ENCODE measurements at places on chromosomes 5 and 9.
A peak's percentile ranks its signal among the peaks of the same experiment; 100 is the strongest.

DNA sequence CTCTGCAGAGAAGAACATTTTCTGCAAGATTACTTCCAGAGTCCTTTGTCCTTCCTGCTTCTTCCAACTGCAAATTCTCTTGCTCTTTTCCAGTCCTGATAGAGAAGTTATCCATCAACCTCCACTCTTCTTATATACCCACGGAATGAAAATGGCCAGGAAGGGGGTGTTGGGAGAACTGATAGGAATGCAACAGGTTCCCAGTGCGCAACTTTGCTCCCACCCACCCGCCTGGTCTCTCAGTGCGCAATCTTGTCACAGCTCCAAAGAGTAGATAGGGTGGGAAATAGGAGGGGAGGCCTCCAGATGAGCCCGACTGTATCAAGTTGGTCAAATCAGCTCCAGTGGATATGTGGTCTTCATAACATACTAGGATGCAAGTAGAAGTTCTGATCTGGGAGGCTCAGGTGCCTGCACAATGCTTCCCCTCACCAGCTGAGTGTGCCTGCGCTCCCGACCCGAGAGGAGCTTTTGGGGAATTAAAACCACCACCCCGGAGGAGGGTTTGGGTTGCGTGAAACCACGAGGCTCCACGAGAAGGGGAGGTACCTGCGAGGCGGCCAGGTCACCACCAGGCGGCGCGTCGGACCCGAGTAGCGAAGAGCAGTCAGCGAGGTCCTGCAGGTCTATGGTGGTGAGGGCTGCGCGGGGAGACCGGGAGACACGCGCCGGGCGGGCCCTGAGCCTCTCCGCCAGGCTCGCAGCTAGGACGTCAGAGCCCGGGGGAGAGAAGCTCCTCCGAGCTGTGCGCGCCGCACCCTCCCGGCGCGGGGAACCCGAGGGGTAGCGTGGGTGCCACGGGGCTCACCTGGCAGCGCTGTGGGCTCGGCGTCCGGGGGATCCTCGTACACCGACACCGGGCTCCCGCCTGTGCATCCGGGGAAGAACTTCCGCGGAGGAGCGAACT lies 835 bp downstream of the MCIDAS start:
- peak; percentile 83 for DNase-seq

GRCh38 chr9:120914953-120915352 lies 11.6 kb downstream of the TRAF1 start:
- no peak for DNase-seq

DNA sequence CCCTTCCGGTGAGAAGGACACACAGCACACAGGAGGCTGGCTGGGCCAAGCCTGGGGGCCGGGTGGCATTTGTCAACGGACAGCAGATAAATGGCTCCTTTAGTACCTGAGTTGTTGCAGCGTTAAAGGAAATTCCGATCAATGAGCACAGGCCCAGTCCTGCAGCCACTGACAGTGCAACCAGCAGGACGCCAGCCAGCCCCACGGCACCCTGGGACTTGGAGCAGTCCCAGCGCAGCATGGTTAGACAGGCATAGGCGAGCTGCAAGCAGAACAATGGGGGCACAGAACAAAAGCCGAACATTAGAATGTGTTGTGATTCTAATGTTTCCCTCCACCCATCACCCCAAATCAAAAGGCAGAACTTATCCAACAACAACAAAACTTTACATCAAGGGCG lies 39.3 kb downstream of the PTCH1 start:
- DNase-seq = no peak

GRCh38 chr5:121731377-121731776 lies 120.3 kb upstream of the FTMT start:
- DNase-seq = no peak

- DNase-seq = no peak
These were observed 15.0 kb downstream of the CYFIP2 start for GRCh38 chr5:157280927-157281326.

GRCh38 chr5:18772475-18772874 lies 1138.2 kb downstream of the TAF11L14 start:
- no peak for DNase-seq

DNA sequence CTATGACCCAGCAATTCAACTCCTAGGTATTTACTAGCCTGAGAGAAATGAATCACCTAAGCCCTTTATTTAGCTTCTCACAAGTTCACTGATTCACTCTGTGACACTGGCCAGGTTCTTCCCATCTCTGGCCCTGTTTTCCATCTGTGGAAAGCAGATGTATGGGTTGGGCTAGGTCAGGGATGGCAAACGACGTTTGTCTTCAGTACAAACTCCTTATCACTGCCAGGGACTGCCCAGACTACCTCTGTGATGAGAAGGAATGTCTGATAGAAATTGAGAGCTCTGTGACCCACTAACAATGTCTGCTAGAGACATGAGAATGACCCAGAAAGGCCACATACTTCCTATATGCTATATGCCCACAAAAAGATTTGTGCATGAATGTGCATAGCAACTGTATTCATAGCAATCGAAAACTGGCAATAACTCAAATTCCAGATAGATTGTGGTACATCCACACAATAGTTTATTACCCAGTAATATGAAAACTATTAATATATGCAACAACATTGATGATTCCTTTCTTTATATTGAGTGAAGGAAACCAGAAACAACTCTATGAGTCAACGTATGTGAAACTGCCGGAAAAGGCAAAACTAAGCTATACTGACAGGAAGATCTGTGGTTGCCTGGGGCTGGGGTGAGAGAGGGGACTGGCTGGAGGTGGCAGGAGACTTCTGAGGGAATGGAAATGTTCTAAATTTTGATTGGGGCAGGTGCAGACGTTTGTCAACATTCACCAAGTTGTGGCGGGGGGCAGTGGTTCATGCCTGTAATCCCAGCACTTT lies 32.0 kb upstream of the ADAM19 start:
- DNase-seq = no peak

Measured in SK-N-DZ (cell line).